KG1 (cell line): ENCODE measurements at places on chromosomes 4 and X.

DNA sequence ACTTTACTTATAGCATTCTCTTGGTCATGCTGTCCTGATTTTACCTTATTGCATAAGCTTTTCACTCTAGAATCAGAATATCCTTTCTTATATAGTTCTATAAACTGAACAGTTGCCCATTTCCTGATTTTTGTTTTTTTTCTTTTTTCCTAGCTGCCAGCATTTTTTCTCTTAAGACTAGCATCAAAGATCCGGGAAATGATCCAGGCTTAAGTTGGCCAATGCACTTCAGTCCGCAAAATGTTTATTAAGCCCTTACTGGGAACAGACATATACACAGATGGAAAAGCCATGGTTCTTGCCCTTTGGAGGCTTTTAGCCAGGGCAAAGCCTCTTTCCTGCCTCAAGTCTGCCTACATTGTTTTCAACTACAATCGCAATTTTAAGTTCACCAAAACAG, 10.1 kb upstream of the BMP2K start:
- DNase-seq: no peak

GRCh38 chr4:128385683-128386304, 98.2 kb upstream of the PGRMC2 start:
- no peak for DNase-seq

GRCh38 chr4:123776267-123776666, 379.7 kb downstream of the SPRY1 start:
- DNase-seq: no peak

GRCh38 chr4:165631912-165632311, 241.1 kb upstream of the TLL1 start:
- no peak for DNase-seq

- DNase-seq: no peak
Observed at GRCh38 chr4:181468451-181468850, 774.8 kb upstream of the TENM3 start.

DNA sequence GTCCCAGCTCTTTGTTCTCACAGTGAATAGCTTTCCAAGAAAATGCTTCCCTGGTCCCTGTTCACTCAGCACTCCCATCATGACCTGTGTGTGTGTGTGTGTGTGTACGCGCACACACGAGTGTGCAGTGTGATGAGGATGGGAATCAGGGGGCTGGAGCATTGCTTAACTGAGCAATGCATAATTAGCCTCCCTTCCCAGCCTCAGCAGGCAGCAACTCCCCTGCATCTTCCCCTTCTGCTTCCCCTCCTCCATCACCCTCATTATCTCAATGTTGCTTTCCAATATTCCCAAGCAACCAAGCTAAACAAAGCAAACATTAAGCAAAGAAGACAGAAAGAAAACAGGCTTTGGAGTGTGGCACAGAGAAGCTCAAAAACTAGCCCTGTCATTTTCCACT, 137.0 kb downstream of the RBM47 start:
- DNase-seq: no peak

DNA sequence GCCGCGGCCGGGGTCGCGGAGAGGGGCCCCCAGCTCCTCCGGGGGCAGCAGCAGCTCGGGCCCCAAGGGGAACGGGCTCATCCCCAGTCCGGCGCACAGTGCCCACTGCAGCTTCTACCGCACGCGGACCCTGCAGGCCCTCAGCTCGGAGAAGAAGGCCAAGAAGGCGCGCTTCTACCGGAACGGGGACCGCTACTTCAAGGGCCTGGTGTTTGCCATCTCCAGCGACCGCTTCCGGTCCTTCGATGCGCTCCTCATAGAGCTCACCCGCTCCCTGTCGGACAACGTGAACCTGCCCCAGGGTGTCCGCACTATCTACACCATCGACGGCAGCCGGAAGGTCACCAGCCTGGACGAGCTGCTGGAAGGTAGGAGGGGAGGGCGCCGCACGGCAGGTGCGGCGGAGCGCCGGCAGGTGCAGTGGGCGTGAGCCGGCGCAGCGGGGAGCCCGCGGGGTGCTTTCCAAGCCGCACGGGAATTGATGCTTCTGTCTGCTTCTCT, 886 bp downstream of the DCLK2 start:
- no peak for DNase-seq

GRCh38 chr4:88033309-88033708, 25.9 kb downstream of the PKD2 start:
- no peak for DNase-seq

- no peak for DNase-seq
Observed at GRCh38 chr4:157779081-157779480, 393.7 kb downstream of the GASK1B start.

GRCh38 chr4:188016754-188017153, 21.2 kb downstream of the ZFP42 start:
- no peak for DNase-seq

DNA sequence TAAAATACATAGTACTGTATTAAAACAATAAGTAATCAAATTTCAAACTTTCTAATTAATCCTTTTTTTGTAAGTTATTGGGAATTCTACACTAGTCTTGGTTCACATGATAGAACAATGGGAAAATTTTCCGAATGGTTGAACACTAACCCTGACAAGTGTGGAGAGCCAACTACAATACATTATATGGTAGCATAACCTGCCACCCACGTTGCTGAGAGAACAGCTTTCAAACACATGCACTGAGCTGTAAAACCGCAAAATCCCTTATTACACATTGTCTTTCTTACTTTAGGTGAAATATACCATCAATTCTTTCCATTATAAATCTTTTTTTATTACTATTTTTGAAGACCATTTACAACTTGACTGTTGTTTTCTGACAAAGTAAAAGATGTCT, 54.7 kb downstream of the ANAPC10 start:
- DNase-seq: no peak

- DNase-seq: no peak
Observed at GRCh38 chrX:12657881-12658280, 133.3 kb upstream of the PRPS2 start.

DNA sequence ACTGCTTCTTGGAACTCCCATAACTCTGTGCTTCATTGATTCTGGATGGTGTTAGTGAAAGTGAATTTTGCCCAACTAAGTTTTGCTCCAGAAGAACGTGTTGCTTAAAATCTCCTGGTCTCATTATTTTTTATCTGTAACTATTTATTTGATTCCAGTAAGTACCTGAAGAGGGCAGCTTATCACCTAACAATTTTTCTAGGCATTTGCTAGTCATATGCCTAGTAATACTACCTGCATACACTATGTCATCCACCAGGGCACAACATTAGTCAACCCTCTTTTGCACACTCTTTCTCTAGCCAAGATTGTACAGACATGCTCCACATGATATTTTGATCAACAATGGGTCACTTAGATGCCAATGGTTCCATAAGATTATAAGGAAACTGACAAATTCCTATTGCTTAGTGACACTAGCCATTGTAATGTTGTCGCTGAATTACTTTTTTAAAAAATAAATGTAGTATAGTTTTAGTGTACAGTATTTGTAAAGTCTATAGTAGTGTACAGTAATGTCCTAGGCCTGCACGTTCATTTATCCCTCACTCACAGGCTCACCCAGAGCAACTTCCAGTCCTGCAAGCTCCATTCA, 499.9 kb upstream of the AADAT start:
- DNase-seq: no peak

DNA sequence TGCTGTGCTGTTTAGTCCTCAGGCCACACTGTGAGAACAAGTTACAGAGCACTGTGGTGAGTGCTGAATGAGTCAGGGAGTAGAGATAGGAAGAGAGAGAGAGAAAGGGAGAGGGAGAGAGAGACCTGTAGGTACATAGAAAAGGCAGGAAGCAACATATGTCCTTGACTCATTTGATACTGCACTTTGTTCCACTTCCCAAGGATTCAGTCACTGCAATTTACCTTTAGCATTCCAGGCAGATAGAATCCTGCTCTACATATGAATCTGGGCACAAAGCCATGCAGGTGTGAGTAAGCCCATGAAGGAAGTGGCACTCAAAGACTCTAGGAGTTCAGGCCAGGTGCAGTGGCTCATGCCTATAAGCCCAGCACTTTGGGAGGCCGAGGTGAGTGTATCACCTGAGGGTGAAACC, 1.0 kb upstream of the DAPP1 start:
- DNase-seq: no peak

- DNase-seq: no peak
Observed at GRCh38 chr4:7978489-7978888, 38.8 kb upstream of the AFAP1 start.

GRCh38 chr4:138868562-138868961, 147.0 kb upstream of the NOCT start:
- no peak for DNase-seq

DNA sequence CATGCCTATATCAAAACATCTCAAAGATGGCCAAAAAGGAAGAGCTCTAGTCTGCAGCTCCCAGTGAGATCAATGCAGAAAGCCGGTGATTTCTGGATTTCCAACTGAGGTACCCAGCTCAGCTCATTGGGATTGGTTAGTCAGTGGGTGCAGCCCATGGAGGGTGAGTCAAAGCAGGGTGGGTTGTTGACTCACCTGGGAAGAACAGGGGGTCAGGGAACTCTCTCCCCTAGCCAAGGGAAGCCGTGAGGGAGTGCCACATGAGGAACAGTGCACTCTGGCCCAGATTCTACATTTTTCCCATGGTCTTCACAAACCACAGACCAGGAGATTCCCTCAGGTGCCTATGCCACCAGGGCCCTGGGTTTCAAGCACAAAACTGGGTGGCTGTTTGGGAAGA, 57.3 kb upstream of the FGF16 start:
- DNase-seq: no peak

DNA sequence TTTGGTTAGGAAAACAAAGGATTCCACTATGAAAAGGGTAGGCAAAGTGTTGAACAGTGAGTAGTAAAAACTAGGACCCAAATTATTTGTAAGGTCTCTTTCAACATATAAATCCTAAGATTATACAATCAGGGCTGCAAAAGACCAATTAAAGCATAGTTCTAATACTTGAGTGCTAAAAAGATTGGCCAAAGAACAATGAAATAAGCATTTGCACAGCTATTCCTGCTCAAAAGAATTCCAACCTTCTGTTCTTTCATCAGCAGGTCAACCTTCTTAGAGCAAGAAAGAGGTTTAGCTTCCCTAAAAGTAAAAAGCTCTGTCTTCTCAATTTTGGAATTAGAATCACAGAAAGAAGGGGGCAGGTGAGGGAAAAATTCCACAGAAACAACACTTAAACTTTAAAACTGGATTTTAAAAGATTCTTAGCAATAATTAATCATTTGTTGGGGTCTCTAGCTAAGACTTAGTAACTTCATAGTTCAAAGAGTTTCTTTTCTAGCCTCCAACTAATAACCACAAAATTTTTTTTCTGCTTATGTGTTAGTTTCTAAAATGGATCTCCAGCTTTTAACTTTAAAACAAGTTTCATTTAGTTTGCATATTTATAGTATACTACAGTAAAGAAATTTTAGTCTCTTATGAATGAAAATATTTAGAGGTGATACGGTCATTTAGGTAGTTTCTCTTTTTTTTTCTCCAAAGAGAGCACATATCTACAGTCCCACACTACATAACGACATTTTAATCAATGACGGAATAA, 16.3 kb downstream of the TSPAN5 start:
- DNase-seq: no peak

DNA sequence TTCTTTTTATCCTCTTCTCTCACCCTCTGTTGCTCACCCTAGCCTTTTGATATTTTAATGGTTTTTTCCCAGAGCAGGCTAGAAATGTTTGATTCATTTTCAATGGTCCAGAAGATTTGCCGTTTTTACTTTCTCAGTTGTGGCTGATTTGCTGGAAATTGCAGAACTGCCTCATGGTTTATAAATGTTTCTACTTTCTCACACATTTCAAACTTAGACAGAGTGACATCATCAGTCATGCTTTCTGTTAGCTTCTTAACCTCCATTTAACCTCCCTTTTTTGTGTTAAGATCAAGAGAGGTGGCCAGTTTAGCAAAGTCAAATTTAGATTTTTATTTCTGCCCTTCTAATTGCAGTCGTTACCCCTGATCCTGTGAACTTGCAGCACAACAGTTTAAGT, 8.7 kb downstream of the RXFP1 start:
- DNase-seq: no peak

DNA sequence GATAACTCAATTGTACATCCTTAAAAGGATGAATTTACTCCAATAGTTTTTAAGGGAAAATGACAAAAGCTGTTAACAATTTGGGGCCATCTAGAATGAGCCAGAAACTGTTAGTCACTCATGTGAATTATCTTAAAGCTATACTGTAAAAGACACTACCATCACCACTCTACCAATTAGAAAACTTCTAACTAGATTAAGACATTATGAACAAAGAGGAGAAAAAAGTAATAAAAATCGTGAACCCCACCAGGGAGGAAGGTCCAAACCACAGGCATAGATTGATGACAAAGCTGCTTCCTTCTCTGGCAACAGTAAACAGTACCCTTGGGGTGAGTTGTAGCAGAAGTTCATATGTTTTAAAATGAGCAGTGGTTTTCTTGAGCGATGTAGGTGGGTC, 106.1 kb downstream of the PDGFC start:
- DNase-seq: peak; percentile 6

- no peak for DNase-seq
Observed at GRCh38 chr4:153809307-153809706, 20.4 kb upstream of the SFRP2 start.

- no peak for DNase-seq
Observed at GRCh38 chr4:188270273-188271069, 131.2 kb downstream of the TRIML1 start.

DNA sequence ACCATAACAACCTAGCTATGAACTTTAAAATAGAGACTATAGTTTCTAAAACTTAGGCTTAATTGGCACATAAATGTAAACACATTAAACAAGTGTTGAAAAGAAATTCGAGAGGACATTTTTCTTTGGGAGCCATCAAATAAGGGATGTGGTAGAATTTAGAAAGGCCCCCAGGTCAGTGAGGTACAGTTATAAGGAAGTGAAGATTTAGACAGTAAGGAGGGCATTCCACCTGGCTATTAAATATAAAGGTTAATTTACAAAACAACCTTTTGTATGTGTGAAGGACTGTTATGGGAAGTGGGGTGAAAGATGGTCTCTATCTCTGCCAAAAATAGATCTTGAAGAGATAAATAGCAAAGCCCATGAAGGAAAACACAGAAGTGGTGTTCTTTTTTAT, 83.9 kb downstream of the AFF1 start:
- no peak for DNase-seq

GRCh38 chr4:153259661-153260060, 55.4 kb downstream of the TRIM2 start:
- DNase-seq: no peak

DNA sequence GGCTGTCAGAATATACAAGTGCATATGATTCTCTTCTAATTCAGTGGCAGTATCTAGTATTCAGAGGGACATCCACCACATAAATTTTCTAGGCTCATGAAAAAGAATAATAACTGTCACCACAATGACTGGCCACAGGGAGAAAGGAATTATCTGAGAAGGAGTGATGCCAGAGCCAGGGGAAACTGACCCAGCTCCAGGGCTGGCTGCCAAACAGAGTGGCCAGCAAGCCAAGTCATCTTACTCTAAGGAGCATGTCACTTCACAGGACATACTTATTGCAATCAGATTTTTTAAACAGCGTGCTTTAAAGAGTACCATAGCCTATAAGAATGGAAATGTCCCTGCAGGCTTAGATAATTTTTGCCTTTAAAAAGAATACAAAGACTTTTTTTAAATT, 5.8 kb upstream of the SEPTIN11 start:
- DNase-seq: no peak

- DNase-seq: no peak
Observed at GRCh38 chr4:55925241-55925640, 23.5 kb upstream of the CEP135 start.
